ENCODE measurements at places on chromosomes 6 and 20.

- DNase-seq = no peak
Observed at GRCh38 chr6:139030228-139030963, 1.9 kb downstream of the ABRACL start.

DNA sequence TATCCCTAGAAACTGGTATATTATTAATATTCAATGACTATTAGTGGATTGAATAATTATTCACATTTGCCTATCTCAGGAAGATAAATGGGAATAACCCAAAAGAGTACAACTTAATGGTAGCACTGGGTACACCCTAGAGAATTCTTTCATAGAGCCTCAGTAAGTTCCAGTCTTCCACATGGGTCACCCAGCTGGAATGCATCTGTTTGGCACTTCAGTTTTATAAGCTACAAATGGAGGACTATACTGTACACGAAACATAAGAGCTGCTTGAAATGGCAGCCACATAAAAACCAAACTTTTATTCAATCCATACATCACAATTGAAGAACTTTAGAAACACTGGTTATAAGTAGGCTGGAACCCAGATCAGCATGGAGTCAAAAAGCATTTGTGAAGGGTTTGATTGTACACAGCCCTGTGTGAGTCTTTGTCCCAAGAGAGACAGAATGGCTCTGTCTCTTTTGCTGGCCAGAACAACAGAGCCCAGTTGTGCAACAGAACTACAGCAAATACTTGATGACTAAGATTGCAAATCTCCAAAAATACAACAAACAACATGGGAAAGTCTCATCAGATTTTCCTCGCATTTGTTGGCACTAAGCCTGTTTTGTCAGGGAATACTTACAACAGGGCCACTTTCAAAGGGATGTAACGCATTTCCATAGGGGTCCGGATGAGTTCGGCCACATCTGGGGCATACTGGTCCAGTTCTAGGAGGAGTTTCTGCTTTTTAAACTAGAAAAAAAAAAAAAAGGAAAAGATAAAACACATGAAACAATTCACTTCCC lies 39.5 kb downstream of the PIGU start:
- DNase-seq = no peak

GRCh38 chr6:164911151-164911550 lies 398.3 kb downstream of the C6orf118 start:
- no peak for DNase-seq

DNA sequence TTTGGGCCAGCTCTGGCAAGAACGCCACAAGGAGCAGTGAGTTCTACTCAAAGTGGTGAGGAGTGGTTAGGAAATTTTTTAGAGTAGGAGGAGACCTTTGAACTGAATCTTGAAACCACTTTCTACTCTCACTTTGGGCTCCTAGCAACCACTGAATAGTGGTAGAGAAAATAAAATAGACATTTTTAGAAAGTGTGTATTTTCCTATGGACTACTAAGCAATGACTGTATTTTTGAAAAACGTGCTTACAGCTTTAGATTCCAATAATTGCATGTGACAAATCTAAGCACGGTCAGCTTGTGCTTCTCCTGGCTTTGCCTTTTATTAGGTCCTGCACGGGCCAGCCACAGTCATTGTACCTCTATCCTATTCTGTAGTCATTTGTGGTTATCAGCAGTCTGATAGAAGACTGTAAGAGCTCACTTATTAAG lies 8.7 kb upstream of the IFNGR1 start:
- no peak for DNase-seq

DNA sequence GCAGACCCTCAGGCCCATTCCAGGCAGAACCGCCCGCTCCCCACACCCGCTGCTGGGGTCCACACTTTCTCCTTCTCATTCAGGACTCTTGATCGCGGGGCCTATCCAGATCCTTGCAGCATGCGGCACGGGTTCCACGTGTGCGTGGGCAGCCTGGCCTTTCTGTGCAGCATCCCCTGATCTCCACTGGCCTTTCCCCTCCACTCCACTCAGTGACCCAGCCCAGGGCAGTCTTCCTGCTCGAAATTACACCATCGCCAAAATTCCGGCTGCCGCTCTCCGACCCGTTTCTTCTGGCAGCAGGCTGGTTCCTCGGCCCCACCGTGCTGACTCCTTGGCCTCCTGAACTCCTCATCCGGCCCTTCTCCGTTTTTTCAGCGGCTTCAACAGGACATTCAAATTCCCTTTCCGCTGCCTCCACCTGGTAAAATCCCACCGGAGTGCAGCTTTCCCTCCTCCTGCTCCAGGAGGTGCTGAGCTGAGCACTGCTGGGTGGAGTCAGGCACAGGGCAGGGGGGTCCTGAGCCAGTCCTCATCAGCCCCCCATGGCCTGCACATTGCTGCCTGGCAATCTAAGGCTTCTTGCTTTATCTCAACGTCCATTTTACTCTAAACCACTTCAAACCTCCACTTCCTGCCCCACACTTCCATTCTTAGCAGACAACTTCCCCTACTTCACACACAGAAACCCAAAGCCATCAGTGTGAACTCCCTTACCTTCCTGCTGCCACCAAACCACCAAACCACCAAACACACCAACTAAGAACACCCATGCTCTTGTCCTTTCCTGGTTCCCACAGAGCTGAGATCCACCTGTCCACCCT lies 9.0 kb downstream of the SFT2D1 start:
- DNase-seq = no peak
